ENCODE measurements at places on chromosomes 5 and 9.

- DNase-seq, result no peak
These were observed 12.6 kb downstream of the ADAMTSL2 start for GRCh38 chr9:133547116-133547515.

DNA sequence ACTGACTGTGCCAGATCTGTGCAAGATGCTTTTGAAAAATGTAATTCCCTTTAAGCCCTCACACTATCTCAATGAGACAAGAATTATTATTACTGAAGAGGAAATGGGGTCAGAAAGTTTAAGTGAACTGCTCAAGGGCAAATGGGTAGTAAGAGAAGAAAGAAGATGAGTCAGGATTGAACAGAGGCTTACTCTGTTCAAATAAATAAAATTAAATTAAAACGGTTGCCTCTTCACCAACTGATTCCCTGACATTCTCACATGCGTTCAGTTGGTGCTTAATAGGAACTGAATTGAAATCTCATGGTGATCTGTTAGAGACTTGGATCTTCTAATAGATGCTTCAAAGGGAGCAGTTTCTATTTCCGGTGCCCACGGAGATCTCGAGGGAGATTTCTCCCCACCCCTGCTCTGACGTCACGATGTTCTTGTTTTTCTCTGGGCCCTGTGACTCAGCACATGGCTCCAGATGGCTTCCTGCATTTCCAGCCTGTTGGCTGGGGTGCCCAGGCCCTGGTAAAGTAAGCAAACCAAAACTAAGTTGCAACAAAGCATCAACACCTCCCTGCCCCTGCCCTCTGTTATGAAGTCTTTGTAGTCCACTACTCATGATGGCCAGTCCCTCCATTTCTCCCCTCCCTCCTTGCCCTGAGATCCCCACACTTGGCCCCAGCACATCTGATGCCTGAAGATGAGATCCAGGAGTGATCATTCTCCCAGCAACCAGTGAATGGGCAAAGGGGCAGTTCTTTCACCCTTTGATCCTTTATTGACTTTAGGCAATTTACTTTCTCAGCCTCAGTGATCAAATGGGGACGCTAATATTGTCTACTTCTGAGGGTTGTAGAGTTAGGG, 106.1 kb upstream of the CPEB4 start:
- peak; percentile 25 for DNase-seq

GRCh38 chr9:125235804-125236519, 5.2 kb downstream of the HSPA5 start:
- DNase-seq, result no peak

- DNase-seq, result no peak
These were observed 20.0 kb downstream of the ACTL7B start for GRCh38 chr9:108835831-108836230.

DNA sequence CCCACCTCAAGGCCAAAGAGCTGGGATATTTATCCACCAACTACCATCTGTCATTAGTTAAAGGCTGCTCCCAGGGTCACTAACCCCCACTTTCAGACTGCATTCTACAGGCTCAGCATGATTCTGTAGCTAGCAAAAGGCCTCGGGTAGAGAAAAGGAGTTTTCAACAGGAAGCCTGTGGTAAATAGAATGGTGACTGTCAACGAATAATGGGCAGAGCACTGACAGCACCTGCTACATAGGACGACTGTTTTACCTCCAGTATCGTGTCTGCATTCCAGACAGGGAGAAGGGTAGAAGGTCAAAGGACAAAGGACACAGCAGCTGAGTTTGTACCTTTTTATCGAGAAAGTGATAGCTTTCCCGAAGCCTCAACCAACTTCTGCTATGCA, 20.3 kb downstream of the MFAP3 start:
- no peak for DNase-seq

GRCh38 chr9:127569886-127570401, 42.1 kb upstream of the STXBP1 start:
- DNase-seq, result no peak

DNA sequence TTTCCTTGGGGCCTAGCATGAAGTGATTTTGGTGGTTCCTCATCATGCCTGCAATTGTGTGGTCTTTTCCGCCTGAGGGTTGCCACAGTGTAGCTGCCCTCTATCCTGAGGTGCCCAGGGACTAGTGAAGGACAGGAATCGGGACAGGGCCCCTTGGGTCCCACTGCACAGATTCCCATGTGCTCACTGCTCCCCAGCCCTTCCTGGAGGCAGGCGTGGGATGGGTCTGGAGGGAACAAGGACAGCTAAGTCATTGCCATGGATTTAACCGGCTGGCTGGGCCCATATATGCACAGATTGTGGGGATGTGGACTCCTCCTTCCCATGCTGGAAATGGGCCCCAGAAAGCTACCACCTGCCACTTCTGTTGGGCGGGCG, 122.3 kb upstream of the PITX1 start:
- DNase-seq, result no peak

- DNase-seq, result no peak
These were observed 85.2 kb downstream of the ATG10 start for GRCh38 chr5:82057051-82057450.

DNA sequence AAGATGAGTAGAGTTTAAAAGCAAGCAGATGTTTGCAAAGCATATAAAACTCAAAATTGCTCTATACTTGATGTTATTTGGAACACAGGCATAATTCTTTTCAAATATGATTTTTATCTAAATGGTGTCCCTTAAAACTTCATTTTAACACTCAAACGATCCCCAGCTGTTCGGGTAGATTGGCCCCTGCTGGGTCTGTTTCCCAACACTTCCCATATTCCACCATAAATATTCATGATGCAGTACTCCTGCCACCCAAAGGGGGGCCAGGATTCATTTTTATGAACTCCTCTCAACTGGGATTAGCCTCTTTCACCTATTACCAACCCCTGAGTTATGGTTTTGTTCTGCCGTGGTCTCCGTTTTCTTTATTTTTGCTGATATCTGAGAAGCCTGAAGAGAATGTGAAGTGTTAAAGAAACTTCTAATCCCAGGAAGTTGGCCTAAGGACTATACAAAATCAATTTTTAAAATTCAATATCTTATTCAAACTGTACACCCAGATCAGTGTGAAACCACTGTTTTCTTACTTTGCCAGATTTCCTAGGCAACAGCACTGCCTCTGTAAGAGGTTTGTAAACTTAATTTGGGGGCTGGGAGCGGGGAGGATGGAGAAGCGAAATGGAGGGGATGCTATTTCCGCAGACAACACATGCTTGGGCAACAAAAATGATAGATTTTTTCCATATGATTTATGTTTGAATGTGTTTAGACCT, 384.1 kb downstream of the DMRT2 start:
- DNase-seq, result no peak

DNA sequence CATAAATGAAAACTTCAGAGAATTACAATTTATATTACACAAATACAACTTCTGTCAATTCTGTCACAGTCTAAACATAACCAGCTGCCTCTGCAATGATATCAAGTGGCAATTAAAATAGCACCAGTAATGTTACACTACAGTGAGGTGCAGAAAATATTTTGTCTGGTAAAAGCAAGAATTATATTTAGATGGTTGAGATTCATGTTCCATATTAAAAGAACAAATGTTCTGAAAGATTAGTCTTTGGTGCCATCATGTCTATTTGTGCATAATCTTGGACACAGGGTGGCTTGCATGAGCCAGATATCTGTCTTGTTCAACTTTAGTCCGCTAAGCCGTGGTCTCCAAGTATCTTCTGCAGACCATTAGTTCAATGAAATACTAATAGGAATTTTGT, 29.0 kb upstream of the PRR16 start:
- DNase-seq, result no peak

DNA sequence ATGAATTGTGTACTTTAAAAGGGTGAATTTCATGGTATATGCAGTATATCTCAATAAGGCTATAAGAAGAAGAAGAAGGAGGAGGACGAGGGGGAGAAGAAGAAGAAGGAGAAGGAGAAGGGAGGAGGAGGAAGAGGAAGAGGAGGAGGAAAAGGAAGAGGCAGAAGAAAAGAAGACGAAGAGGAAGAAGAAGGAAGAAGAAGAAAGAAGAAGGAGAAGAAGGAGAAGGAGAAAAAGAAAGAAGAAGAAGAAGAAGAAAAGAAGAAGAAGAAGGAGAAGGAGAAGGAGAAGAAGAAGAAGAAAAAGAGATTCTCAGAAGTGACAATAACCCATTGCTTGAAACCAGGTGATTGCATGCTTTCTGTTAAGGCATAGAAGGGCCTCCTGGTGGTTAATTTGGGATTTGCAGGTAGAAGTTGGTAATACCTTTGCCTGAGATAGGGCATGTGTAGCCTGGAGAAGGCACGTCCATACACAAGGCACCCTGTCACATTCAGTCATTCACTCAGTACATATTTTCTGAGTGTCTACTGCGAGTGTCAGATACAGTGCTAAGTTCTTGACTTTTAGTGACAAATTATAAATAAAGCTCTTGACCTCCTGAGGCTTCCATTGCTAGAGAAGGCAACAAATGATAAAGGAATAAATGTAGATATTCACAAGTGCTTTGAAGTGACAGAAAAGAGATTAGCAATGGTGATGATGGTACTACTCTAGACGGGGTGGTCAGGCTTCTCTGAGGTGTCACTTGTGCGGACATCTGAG, 231.3 kb downstream of the NPR3 start:
- no peak for DNase-seq

- DNase-seq, result no peak
These were observed 96.5 kb downstream of the SMIM23 start for GRCh38 chr5:171882118-171882517.

DNA sequence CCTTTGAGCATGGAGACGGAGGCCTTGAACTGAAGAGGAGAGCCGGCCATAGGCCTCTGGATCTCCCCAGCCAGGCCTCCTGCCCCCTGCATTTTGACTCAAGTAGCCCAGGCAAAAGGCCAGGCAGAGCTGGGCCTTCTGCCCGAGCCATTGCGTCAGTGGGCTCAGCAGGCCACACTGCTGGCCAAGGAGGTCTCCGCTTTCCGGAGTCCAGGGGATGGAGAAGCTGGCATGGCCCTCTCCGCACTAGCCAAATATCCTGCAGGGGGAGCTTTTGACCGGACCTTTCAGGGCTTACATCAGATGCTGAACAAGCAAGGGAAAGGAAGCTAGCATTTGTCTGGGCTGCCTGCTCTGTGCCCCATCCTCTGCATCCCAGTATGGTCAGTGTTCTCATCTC, 386.8 kb downstream of the TRIM36 start:
- peak; percentile 48 for DNase-seq

- DNase-seq, result no peak
These were observed 928 bp upstream of the PCDHGC4 start for GRCh38 chr5:141483902-141484301.

DNA sequence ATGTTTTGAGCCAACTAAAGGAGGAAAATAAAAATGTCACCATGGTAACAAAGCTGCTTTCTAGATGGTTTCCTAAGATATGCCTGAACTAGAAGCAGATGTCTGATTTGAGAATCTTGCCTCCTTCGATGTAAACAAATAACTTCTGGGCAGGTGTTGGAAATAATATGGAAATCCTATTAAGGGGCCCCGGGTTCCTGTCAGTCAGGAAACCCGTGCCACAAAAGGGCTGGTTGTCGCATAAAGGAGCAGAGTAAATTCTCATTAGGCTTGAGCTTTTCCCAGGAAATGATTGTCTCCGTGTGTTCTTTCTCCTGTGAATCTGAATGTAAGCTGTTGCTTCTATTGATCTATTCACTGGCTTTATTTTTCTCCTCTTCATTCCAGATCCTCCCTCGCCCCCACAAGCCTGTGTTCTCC, 90.8 kb downstream of the TLE4 start:
- DNase-seq, result peak; percentile 66

DNA sequence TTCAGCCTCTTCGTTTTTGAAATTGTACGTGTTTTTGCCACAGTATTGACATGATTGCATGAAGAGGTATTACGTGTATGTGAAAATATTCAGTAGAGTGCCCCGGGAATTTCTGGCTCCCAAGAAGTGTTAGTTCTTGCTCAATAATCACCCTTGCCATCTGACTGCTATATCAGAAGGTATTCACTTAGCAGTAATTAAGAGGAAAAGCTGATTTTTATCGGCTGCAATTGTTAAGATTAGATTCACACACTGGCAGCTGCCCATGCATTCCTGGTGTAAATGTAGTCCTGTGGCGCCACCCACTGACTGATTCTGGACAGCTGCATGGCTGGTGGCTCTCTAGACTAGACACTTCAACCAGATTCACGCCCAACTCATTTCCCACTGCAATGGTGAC, 440.1 kb upstream of the ADAMTS16 start:
- DNase-seq, result peak; percentile 49

- no peak for DNase-seq
These were observed 111.6 kb downstream of the BRINP1 start for GRCh38 chr9:119257592-119257991.

DNA sequence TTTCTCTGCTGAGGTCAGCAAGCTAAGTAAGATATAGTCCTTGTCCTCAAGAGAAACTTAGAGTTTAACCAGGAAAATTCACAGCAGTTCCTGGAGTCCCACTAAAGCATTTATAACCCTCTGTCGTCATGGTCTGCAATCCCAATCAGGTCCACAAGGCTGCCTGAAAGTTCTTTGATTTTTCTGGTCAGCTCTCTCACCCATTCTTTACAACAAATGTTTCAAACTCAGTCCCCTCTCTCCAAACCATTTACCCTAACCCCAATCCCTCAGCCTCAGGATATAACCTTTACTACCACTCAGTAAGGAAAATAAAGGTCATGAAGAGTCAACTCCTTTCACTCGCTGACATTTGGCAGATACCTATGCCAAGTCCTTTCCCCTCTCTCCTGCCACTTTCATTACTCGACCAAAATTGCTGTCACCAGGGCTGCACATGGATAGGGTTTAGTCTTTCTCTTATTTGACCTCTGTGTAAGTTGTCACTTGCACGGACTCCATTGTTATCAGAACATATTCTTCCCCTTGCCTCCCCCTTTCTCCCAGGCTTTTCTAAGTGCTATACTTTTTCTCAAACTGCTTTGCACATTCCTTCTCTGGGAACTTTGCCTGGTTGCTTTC, 936.6 kb downstream of the NR2F1-AS1 start:
- DNase-seq, result no peak

GRCh38 chr5:102296178-102296817, at the start of gene SLCO4C1:
Gene SLCO4C1, minus strand, starts transcription at chr5:102296284. Its CDS starts 22 bp downstream, at chr5:102296262.
- DNase-seq, result peak; percentile 81

DNA sequence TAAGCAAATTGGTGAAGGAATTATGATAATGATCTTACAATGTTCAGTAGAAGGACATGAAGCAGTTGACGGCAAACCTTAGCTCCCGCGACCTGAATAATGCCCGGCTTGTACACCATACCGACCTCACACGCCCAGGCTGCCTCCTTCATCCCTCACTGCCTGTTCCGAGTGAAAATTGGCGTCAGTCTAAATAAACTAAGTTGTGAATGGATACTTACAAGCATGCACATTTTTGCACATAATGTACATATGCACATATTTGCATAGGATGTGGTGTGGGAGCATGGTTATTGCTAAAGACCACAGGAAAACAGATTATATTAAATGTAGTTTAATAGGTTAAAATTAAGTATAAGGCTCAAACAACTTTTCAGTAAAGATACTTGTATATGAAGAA, 14.9 kb downstream of the OR2Y1 start:
- DNase-seq, result no peak

DNA sequence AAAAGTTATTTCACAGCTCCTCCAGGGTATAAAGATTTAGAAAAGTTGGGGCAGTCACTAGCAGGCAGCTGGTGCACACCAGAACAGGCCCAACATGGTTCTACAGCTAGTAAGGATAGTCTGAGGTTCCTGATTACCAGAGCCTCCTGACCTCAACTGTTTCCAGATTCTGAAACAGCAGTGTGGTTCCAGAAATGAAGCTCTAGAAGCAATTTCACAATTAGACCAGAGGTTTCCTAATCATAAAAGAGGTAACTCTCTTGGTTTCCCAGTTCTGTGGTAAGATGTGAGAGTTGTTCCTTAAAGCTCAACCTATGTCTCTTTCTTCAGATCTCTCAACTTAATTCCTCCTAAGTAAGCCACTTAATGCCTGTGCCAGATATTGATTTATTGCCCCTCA, 11.9 kb downstream of the AGTPBP1 start:
- no peak for DNase-seq

GRCh38 chr5:126488443-126489065, 65.3 kb downstream of the GRAMD2B start:
- no peak for DNase-seq

All from muscle of arm (tissue), 14 donors.